ENCODE measurements at places on chromosomes 7 and 10.

DNA sequence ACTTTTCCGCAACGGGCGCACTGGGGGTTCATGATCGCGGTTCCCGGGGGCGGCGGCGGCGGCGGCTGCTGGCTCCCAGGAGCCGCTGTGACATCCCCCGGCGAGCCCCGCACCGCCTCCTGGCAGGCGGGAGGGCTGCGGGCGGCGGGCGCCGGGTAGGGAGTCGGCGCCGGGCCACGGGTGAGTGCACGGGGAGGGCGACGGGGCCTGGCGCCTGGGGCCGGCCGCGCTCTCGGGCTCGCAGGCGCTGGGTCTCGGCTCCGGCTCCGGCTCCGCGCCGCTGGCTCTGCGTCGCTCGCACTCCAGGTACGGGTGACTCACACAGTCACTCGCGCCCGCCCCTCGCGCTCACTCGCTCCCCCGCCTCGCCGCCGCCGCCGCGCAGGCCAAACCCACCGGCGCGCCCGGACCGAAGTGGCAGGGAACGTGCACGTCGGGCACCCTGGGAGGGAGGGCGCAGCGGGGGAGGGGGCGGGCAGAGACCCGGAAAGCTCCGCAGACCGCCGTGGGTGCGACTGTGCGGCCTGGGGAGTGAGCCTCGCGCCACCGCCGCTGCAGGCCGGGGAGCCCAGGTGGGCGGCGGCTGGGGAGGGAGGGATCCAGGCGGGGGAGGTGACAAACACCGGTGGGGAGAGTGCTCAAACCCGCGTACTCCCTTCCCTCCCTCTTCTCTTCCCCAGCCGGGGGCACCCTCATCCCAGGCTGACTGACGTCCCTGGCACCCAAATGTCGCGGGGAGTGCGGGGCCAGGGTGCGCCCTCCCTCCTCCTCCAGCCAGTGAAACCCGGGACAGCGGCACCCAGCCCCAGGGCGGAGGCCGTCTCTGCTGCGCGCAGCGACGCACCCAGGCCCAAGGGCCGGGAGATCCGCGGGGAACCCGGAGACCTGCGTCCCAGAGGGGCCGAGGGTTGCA lies 276.9 kb upstream of the NEBL start:
- no peak for DNase-seq

DNA sequence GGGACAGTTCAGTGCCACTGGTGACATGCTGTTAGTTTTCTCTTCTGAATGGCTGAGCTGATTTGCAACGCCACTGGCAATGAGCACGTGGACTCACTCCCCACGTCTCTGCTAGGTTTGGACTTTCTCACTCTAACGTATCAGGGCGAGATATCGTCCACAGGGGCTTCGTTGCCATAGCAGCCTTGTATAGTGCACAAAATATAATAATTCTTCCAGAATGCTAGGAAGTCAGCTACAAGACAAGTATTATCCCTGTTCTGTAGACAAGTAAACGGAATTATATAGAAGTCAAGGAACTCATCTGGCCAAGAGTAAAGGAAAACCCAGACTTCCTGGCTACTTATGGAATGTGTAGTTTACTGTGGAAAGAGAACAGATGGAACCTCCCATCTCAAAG lies 226.8 kb downstream of the ARHGAP21 start:
- no peak for DNase-seq

GRCh38 chr10:3048119-3049019 lies 19.0 kb upstream of the PFKP start:
- peak; percentile 79 for DNase-seq

DNA sequence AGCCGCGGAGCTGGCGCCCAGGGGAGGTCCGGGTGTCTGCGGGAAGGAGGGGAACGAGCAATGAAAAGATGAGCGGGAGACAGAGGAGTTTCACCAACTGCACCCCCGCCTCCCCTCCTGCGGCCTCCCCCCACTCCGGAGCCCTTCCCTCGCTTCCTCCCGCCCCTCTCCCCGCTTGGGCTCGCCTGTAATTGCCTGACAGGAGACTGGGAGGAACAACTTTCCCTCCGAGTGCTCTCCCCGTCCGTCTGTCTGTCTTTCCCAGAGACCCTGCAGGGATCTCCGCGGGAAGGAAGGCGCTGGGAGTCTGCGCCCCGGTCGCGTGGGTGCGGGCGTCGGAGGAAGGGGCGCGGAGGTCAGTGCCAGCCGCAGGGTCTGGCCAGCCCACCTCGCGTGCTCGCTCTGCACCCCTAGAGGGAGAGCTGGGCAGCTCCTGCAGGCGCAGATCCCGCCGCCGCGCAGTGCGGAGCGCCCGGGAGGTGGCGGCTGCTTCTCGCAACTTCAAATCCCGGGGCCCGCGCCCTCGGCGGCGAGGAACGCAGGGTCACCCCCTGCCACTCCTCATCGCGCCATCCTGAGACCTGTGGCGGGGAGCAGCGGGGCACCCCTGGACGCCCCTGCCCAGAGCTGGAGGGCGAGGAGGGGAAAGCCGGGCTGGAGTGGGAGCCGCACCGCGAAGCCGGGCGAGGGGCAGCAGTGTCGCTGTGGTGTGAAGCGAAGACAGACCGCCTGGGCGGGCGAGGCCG lies 511 bp upstream of the NRP1 start:
- peak; percentile 92 for DNase-seq

DNA sequence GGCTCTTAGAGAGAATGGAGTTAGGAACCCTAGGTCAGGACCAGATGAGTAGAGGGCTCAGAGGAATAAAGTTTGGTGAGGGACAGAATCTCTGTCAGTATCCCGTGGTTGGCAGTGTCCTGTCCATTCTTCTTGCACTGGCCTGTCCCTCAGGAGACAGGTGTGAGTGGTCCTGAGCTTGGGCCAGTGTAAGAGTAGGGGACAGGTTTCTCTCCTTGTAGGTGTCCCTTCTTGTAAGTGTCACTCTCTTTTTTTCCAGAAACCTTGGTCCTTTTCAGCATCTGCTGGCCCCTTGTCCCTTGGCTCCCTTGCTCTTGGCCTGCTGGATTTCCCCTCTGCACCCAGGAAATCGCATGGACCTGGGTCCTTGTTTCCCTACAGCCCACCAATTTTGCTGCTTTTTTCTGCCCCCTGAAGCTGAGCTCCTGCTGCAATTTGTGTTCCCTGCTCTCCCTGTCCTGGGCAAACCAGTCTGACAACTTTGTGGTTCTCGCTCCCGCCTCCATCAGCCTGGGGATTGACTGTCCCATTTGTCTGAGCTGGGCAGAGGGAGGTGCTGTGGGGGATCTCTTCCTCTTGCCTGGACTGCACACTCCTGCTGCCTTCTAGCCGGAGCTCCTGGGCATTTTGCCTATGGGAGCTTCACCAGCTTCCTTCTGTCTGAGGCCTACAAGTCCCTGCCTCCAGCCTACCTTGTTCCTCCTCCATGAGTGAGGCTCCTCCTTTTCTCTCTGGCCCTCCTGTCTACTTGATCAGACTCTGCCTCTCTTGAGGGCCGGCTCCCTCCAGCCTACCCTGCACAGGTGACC lies 6.5 kb downstream of the TSPAN14 start:
- peak; percentile 43 for DNase-seq

DNA sequence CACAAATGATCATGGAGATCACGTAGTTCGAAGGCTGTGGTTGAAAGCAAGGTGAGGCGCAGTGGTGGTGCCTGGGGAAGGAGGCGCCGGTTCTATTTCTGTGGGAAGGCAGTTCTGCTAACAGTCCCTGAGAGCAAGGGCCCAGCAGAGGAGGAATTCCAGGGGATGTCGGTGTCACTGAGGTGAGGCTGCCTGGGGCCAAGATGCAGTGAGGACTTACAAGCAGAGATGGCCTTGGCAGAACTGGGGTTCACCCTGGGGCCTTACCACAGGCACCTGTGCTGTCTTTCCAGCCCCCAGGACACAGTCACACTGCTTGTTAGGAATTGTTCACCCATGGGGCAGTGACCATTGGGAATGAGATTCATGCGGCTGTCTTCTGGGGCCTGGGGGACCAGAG lies 26.7 kb downstream of the GBX1 start:
- no peak for DNase-seq

GRCh38 chr7:12133865-12134264 lies 77.2 kb upstream of the TMEM106B start:
- no peak for DNase-seq

DNA sequence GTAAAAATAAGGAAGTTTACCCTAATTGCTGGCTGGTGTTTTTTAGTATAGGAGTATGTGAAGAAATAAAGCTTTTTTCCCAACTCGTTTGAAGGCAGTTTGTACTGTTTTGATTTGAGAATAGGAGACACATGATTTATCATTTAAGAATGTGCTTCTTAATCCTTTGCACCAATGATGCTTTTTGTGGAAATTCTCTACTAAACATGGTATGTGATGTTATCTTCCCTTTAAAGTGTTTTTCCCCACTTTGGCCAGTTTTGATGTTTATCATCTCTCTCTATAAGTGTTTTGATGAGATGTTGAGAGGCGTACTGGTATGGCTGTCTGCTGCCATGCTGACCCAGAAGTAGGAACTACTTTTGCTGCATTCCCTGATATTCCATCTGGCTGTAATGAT lies 85.1 kb downstream of the SUGCT start:
- peak; percentile 75 for DNase-seq

DNA sequence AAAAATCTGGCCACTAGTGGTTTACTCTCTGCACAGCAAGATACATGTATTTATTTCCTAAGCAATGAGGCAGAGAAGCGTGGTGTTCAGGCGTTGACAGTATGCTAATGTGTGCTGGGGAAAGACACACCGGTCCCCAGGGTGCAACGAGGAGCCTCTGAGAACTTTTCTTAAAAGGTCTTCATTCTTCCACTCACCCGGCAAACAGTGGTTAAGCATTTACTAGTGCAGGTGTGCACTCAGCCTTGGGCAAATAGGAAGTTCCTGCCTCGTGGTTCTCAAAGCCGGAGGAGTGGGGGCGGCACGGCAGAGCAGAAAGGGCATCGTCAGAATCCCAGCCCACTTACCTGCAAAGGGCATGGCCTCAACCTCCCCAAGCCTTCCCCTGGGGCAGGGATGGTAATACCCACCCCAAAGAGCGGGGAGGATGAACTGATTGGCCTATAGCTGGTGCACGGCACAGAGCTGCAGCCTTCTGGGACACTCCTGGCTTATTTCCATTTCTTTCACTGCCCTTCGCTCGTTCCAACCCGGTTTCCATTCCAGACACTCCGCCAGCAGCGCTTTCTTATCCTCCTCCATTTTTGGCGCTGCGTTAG lies 184.3 kb upstream of the CTBP2 start:
- no peak for DNase-seq

GRCh38 chr10:31876652-31877352 lies 51.8 kb downstream of the ARHGAP12 start:
- DNase-seq, result no peak

GRCh38 chr7:2354939-2355704 lies 495 bp downstream of the EIF3B start:
- DNase-seq, result peak; percentile 8

DNA sequence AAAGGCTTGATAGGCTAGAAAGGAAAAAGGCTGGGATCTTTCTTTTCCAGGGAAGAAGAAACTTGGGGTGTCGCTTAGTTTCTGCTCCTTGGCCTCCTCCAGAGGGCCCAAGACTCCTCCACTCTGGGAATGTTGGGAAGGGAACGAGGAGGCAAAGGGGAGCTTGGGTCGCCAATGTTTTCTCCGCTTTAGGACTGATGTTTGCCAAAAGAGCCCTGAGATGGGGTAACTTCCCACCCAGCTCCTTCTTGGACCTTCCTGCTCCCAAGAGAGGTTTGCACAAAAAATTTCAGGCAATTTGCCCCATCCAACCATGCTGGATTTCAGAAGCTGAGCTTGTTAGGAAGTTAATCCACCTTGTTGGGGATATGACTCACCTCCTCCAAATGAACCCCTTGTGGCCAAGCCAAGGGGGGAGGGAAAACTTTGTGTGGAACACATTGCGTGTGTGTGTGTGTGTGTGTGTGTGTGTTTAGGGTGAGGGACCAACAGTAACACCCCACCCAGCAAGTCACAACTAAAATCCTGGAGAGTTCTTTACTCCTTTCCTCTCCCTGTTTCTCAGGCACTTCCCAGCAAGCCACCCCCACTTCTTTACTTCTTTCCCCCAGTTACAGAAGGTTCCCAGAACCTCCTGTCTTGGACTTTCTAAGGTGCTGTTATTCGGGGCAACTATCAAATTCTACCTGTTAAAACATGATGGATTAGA lies 8.7 kb upstream of the HOXA2 start:
- peak; percentile 91 for DNase-seq
